Stimulated activated CD8-positive, alpha-beta memory T cell treated with anti-CD3 and anti-CD28 coated beads, Interleukin-15, amount 100 ng/mL, for 4 hours (primary cell): ENCODE measurements at places on chromosomes 3 and 15.

GRCh38 chr3:58521917-58522631 is 14.9 kb downstream of the ACOX2 start:
- no peak for DNase-seq

GRCh38 chr3:11583235-11583634 is 60.5 kb downstream of the VGLL4 start:
- no peak for DNase-seq

DNA sequence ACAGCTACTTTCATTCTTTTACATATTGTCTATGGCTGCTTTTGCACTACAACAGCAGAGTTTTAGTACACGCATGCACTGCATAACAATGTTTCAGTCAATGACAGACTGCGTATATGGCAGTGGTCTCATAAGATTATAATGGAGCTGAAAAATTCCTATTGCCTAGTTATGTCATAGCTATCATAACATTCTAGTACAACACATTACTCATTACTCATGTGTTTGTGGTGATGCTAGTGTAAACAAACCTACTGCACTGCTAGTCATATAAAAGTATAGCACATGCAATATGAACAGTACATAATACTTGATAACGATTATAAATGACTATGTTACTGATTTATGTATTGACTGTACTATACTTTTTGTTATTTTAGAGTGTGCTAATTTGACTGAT is 47.9 kb downstream of the QTRT2 start:
- DNase-seq, result no peak

- no peak for DNase-seq
Observed at GRCh38 chr3:64318001-64318400, 92.7 kb upstream of the PRICKLE2 start.

- DNase-seq, result no peak
Observed at GRCh38 chr15:59632714-59633113, 21.1 kb downstream of the GCNT3 start.
